ENCODE measurements at places on chromosomes 6 and 20. TPM values are rescaled to one million over a fixed set of nuclear protein-coding genes. Genes with fewer than 3 reads are reported as not detected.

GRCh38 chr20:16143596-16143995 is 429.7 kb downstream of the KIF16B start:
- DNase-seq: no peak

C20orf204 gene
- total RNA-seq: 1.3 TPM

TTBK1 gene
- total RNA-seq: 1.6 TPM

- DNase-seq: no peak
These were observed 589.2 kb upstream of the MAN1A1 start for GRCh38 chr6:119938752-119939151.

- no peak for DNase-seq
These were observed 64.2 kb upstream of the SLC35B3 start for GRCh38 chr6:8499540-8499939.

BTBD3 gene
- 61.6 TPM for total RNA-seq

GRCh38 chr6:169832247-169832948 is 81.0 kb downstream of the ERMARD start:
- no peak for DNase-seq

DNA sequence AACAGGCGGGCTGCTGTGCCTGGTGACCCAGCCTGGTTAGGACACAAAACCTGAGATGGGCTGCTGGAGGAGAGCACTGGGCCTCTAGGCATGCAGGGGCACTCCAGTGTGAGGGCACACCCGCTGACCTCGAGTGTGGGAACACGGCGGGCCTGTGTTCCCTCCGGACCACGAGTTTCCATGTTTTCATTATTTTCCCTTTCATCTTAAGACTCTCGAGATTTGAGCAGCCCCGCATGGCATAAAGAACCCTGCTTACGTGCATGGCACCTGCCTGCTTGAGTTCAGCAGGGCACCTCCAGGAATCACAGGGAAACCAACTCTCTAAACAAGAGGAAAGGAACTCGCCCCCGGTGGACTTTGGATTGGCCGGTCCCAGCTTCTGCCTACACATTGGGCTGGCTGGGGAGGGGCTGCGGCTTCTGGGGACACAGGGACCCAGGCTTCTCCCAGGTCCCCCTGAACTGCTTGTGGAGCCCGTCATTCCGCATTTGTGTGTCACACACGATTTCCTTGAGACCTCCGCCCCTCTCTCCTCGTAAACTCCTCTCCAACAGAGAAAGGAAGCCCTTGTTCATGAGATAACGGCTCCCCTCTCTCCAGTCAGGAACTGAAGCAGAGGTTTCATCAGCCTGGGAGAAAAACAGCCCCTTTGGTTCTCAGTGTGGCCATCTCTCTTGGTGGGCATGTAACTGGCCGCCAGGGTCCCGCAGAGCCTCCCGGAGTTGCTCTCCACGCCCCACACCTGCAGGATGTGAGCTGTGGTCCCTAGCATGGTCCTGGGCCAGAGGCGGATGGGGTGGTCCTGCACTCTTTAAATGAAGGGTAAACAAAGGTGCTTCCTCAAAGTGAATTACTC is 181.8 kb downstream of the TTLL2 start:
- no peak for DNase-seq

EDN3 gene
- 0.24 TPM for total RNA-seq

All from H9 (cell line).